ENCODE measurements at places on chromosomes 4 and X.

DNA sequence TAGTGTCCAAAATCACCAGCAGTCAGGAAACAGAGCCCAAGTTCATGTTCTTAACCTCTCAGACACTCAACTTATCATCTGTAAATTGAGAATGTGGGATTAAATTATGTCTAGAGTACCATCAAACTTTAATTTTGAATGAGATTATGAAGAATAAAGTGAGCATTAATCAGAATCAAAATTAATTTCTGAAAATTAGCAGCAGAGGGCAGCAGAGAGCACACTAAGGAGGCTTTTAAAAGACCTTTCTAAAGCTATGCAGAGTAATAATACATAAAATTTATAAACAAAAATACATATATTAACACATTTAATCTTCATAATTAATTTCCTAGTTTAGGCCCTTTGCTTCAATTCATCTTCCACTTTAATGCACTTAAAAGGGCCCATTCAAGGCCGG lies 7.1 kb downstream of the TASL start:
- peaks cover 5% of the 10 kb centered on the region for H3K36me3 ChIP-seq
- no peak overlapping the region for H3K27ac ChIP-seq
- no peak for DNase-seq
- H3K27me3 ChIP-seq = no peaks in the 10 kb centered on the region
- peaks cover 18% of the 10 kb centered on the region for H3K4me1 ChIP-seq
- H3K4me3 ChIP-seq = no peak overlapping the region

DNA sequence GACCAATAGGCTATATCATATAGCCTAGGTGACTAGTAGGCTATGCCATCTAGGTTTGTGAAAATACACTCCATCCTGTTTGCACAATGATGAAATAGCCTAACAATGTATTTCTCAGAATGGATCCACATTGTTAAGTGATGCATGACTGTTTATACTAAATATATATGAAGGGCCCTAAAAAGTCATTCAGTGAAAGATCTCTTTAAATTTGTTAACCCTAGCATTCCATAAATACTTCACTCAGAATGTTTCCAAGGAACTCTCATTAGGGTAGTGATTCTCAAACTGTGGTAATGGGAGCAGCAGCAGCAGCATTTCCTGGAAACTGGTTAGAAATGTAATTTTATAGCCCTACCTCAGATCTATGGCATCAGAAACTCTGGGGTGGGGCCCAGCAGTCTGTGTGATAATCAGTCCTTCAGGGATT lies 74.9 kb downstream of the PRRG1 start:
- no peak overlapping the region for H3K27ac ChIP-seq
- H3K36me3 ChIP-seq = no peaks in the 10 kb centered on the region
- no peaks in the 10 kb centered on the region for H3K4me1 ChIP-seq
- no peak for DNase-seq

DNA sequence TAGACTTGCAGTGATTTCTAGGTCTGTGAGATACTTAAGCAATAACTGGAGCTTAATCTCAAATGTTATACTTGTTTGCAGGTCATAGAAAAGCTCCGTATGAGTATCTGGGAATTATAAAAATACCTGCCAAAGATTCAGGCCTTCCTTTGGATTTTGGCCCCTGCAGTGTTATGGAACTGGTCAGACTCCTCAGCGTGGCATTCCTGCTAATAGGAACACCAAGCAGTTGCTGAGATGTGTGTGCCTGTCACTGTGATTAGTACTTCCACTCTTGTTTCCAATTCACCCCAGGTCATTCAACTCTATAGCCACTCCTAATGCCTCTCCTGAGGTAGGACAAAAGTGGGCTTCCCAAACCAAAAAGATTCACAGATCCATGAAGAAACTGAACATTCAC lies 7.8 kb upstream of the UGT2B7 start:
- no peak for DNase-seq
- no peaks in the 10 kb centered on the region for H3K4me1 ChIP-seq
- no peaks in the 10 kb centered on the region for H3K36me3 ChIP-seq
- no peak overlapping the region for H3K27ac ChIP-seq
- no peak overlapping the region for H3K4me3 ChIP-seq
- H3K27me3 ChIP-seq = peaks cover 2% of the 10 kb centered on the region

- H3K27ac ChIP-seq = no peak overlapping the region
- peaks cover 19% of the 10 kb centered on the region for H3K36me3 ChIP-seq
- peaks cover 16% of the 10 kb centered on the region for H3K4me1 ChIP-seq
- H3K27me3 ChIP-seq = no peaks in the 10 kb centered on the region
These were observed 59.0 kb downstream of the CHM start for GRCh38 chrX:85988353-85988752.

DNA sequence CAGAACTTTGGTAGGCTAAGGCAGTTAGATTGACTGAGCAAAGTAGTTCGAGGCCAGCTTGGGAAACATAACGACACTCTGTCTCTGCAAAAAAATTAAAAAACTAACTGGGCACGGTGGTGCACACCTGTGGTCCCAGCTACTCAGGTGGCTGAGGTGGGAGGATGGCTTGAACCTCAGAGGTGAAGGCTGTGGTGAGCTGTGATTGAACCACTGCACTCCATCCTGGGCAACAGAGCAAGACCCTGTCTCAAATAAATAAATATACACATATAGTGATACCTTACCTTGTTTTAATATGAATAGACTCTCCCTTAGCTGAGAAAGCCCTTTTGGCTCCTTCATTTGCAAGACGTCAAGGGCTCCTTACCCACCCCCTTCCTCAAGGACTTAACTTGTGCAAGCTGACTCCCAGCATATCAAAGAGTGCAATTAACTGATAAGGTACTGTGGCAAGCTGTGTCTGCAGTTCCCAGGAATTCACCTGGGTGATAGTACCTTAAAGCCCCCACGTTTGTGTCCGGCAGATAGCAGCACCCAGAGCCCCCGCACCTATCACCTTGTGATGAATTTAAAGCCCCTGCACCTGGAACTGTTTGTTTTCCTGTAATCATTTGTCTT lies 655.6 kb upstream of the GALNTL6 start:
- H3K4me3 ChIP-seq = no peak overlapping the region
- H3K27me3 ChIP-seq = no peaks in the 10 kb centered on the region
- H3K36me3 ChIP-seq = no peaks in the 10 kb centered on the region

DNA sequence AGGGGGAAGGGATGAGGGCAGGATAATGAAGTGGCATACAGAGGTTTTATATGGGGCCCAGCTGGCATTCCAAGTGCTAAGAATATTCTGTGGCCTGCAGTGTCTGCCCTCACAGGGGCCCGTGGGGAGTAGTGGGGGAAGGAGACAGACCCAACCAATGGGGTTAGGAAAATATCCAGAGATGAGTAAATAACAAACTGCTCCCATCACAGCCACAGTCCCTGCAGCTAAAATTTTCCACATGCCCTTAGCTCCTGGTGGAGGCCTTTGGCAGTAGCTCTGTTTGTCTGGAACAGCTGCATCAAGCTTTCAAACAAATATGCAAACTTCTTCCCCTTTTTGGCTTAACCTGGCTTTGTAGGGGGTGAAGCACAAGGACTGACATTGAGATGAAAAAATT lies 3.1 kb downstream of the SRPX2 start:
- no peak overlapping the region for H3K27ac ChIP-seq
- H3K27me3 ChIP-seq = peaks cover 8% of the 10 kb centered on the region
- DNase-seq = no peak
- H3K4me3 ChIP-seq = no peak overlapping the region
- H3K36me3 ChIP-seq = no peaks in the 10 kb centered on the region

DNA sequence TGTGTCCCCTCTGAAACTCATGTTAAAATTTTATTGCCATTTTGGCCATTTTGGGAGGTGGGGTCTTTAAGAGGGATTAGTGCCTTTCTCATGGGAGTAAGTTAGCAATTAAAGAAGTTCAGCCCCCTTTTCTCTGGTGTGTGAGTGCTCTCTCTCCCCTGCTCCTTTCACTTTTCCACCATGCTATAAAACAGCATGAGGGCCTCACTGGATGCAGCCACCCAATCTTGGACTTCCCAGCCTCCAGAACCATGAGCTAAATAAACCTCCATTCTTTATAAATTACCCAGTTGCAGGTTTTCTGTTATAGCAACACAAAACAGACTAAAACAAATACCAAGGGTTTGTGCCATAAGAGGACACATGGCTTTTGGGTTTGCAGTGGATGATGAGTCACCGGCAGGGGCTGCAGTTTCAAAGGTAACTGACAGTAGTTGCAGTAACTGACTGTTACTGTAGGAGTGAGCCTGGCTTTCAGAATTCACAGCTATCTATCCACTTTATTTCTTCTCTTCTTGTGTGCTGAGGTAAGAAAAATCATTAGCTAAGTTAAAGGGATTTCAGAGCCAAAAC lies 121.5 kb downstream of the PPEF1 start:
- no peaks in the 10 kb centered on the region for H3K27me3 ChIP-seq
- no peaks in the 10 kb centered on the region for H3K4me1 ChIP-seq
- H3K36me3 ChIP-seq = no peaks in the 10 kb centered on the region
- DNase-seq = peak; percentile 23
- no peak overlapping the region for H3K27ac ChIP-seq

Measured in activated CD4-positive, alpha-beta T cell treated with anti-CD3 and anti-CD28 coated beads for 36 hours (primary cell).